ENCODE measurements at places on chromosomes 13 and 19.
A peak's percentile ranks its signal among the peaks of the same experiment; 100 is the strongest.

DNA sequence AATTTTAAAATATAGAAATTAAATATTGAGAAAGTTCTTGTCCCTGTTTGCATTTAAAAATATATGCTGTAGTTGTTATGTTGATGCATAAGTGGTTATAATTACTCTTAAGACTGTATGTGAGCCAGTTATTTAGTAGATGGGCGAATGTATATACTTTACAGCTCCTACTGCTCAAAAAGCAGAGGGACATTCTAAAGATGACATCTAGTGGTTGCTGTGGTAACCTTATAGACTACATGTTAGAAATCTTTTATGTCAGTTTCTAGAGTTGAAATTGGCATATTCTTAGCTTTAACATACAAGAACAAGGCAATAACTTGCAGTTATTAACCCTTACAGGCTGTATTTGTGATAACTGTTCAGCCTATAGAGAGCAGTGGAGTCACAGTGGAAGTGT is 160.5 kb downstream of the OLFM4 start:
- no peak for DNase-seq

GRCh38 chr19:18710186-18710585 is 26.7 kb downstream of the CRTC1 start:
- DNase-seq = no peak

GRCh38 chr19:19113040-19113626 is 25.1 kb downstream of the TMEM161A start:
- DNase-seq = no peak

- DNase-seq = peak; percentile 54
Measured at GRCh38 chr19:48752496-48753365, at the start of gene FUT1. TSS of gene FUT1 (minus strand) at chr19:48752641. CDS start at chr19:48751281, 1,360 bp downstream.

GRCh38 chr19:4957981-4958380 is 10.9 kb upstream of the KDM4B start:
- no peak for DNase-seq

DNA sequence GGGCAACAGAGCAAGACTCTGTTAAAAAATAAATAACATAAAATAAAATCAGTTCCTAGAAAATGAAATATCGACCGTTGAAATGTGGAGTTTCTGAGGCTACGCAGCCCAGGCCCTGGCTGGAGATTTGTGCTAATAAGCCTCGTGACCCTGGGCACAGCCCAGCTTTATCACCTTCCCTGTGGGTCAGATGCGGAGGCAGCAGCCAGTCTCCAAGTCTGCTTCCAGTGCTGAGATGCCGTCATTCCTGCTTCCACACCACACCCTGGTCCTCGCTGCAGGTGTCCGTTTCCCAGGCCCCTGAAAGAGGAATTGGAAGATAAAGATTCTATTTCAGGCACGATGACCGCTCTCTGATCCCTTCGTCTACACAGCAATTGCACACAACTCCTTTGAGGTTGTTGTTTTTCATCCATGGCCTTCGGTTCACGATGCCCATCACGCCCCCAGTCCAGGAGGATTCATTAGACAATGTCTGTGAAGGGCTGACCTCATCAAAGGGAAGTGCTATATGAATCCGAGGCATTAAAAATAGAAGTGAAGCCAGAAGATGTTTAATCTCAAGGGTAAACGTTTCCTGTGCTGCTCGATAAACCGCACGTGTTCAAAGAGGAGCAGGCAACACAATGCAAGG is 48.3 kb upstream of the ATP11A start:
- DNase-seq = no peak

DNA sequence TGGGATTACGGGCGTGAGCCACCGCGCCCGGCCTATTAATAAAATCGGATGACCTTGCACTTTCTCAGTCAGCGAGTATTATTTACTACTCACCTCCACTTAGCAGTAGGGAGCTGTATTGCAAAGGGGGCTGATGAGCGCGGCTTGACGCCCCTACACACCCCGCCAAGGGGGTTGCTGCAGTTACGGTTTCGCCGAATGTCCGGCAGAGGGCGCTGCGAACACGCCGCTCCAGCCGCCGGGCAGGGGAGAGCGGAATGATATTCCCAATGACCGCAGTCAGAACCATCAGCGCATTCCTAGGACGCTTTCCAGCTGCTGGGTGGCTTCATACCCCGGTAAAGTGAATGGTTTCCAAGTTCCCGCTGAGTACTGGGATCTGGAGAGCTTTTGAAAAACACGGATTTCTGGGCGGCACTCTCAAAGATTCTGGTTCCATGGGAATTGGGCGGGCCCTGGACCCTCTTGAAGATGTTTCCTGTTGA is 30.0 kb upstream of the TPT1 start:
- peak; percentile 59 for DNase-seq

DNA sequence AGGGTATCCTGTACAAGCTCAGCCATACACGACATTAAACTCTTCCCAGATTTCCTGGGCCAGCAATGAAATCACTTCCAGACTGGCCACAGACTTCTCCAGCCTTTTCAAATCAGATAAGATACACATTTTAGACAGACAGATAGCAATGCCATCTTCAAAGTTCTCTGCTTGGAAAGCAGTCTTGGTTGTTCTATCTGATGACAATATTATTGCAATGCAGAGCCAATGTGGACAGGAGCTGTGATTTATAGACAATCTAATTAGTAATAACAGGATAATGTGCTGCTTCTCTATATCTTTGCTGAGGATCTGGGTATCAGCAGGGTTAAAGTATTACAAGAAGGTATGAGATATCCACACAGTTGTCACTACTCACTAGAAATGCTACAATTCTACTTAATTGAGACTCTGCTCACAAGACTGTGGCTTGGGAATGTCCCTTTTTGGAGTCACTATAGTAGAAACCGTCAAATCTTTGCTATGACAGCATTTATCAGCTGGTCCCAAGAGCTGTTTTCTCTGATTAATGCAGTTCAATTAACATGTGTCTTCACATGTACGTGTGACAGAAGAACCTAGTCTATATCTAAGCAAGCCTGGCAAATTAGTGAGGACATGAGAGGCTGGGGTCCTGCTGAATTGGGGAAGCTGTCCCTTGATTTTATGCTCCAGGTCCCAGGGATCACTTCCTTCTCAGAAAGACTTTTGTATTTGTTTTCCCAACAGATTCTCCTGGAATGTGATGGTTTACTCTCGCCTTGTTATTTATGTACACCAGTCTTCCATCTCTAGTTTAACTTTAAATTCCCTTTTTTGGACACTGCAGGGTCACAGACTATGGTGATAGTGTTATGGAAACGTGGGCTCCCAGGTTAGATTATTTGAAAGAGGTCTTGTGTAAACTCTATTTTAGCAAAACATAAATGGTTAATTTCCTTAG is 68.8 kb downstream of the COL4A1 start:
- DNase-seq = no peak

GRCh38 chr19:16191216-16191908 is 6.2 kb downstream of the FAM32A start:
- no peak for DNase-seq

GRCh38 chr19:18910801-18911436 is 8.3 kb downstream of the COPE start:
- no peak for DNase-seq

GRCh38 chr13:61123538-61124289 is 291.9 kb downstream of the PCDH20 start:
- DNase-seq = no peak

DNA sequence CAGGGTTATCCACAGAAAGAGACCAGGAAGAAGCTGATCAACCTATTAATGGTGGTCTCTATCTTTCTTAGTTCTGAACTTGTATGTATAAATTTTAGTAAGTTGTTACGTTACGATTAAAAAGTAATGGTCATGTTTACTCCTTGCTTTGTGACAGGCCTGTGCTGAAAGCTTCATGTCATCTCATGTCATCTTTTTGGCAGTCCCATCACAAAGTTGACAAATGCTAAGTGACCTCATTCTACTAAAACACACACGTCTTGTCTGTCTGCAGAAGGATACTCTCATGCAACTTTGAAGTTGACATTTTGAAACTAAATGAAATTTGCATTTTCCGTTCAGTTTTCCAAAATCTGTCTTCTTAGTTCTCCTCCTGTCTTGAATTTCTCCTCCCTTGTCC is 345.9 kb downstream of the DNAJC15 start:
- DNase-seq = no peak

DNA sequence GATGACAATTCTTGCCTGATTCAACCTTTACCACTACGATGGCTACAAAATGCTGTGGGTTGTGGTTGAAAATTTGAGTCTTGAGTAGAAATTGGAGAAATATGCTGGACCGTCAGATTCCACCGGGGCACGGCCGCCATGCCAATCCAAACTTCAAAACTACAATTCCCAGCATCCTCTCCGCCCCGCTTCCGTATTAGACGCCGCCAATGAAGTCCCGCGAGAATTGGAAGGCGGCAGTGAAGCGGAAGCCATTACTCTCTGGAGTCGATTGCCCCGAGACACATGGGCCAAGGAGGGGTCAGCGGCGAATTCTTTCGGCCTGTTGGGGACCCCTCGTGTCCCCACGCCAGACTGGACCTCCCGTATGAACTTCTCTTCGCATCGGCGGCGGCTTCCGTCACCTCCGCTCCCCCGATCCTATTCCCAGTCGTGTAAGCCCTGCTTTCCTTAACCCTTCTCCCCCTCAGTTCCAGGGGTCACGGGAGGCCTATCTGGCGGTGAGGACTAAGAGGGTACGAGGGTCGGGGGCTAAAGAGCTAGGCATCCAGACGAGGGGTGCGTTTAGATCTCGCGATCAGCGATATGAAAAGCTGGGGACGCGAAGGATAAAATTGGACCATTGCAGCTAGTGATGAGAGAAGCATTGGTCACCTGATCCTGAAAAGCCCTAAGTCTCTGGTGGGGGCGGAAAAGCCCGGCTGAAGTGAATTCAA is at the start of gene ZNF317:
ZNF317 (plus strand) TSS at position 239 of the 716 bp plus-strand sequence. CDS start 15,620 bp downstream, outside the sequence.
- peak; percentile 96 for DNase-seq

DNA sequence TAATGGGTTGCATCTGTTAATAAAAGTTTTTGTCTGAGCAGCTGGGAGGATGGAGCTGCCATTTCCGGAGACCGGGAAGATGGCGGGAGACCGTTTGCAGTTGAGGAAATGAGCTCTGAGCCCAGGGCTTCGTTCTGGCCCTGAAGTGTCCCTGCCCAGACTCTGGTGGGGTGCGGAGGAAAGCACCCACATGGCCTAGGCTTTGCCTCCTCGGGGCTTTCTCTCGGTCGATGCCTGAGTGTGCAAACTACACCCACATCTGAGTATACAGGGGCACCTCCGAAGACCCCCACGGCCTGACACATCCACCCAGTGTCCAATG is 15.6 kb upstream of the NANOS3 start:
- DNase-seq = peak; percentile 75

Measured in natural killer cell (primary cell).